ENCODE measurements at places on chromosomes 4 and X.

- no peak for DNase-seq
These were observed 98.9 kb downstream of the TLL1 start for GRCh38 chr4:165971933-165972332.

GRCh38 chr4:184848510-184848909, 22.7 kb upstream of the ACSL1 start:
- DNase-seq, result no peak

DNA sequence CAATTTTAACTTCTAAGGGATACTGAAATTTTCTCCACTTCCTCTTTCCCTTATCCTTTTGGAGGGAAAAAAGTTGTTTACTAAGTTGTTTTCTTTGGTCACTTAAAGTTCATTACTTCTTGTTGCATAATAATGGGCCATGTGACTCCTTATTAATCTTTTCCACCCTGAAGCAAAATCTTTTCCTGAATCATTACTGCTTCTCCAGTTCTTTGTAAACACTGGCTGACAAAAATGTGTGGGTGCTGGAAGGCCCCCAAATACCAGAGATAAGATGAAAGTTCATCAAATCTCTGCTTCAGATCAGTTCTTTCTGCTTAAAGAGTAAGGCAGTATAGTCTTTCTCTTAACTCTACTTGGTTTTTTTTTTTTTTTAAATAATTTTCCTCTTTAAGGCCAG, 108.9 kb upstream of the NHS start:
- DNase-seq, result no peak

GRCh38 chr4:186445040-186445439, 110.3 kb downstream of the MTNR1A start:
- no peak for DNase-seq

DNA sequence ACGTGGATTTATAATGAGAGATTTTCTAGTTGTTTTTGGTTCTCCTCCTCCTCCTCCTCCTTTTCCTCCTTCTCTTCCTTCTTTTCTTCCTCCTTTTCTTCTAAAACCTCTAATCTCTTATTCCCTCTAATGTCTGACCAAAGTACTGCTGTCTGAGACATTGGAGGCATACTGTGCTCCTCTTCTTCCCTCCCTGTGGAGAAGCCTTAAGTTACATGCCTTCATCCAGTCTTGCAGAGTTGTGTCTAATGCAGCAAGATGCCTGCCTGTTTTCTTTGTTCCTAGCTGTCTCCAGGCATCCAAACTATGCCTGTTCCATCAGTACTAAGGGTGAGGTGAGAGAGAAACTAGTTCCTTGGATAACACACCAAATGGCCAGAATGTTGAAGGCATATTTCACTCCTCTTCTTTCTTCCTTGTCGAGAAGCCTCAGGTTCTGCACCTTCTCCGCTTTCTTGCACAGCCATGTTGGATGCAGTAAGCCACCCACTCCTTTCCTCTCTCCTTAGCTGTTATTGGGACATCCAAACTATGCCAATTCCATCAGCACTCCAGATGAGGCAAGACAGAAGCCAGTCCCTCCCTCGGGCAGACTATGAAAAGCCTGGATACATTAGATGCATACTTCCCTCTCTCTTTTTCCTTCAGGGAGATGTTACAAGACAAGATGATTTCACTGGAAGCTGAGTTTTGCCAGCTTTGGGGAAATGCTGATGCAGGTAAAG, 285.7 kb upstream of the TRAM1L1 start:
- DNase-seq, result no peak
